Spinal cord (tissue), 10 donors: ENCODE measurements at places on chromosomes 1 and 21. TPM values are rescaled to one million over a fixed set of nuclear protein-coding genes. Genes with fewer than 3 reads are reported as not detected.
A peak's percentile ranks its signal among the peaks of the same experiment; 100 is the strongest.

Gene PCAT6
- total RNA-seq, result not detected

- H3K36me3 ChIP-seq, result no peaks in the 10 kb centered on the region
- no peaks in the 10 kb centered on the region for H3K4me1 ChIP-seq
- H3K27me3 ChIP-seq, result no peaks in the 10 kb centered on the region
- DNase-seq, result no peak
- no peak overlapping the region for H3K4me3 ChIP-seq
Measured at GRCh38 chr1:225695578-225696337, 42.8 kb upstream of the ENAH start.

GRCh38 chr1:165383067-165383466 lies 26.6 kb upstream of the LMX1A start:
- H3K36me3 ChIP-seq, result no peaks in the 10 kb centered on the region
- peaks cover 10% of the 10 kb centered on the region for H3K4me1 ChIP-seq
- peak; percentile 72 for DNase-seq
- H3K27me3 ChIP-seq, result no peaks in the 10 kb centered on the region

- no peaks in the 10 kb centered on the region for H3K36me3 ChIP-seq
- no peak overlapping the region for H3K27ac ChIP-seq
- no peak overlapping the region for H3K4me3 ChIP-seq
- H3K27me3 ChIP-seq, result no peaks in the 10 kb centered on the region
- H3K4me1 ChIP-seq, result no peaks in the 10 kb centered on the region
Measured at GRCh38 chr1:183164340-183164739, 21.7 kb upstream of the LAMC2 start.

DNA sequence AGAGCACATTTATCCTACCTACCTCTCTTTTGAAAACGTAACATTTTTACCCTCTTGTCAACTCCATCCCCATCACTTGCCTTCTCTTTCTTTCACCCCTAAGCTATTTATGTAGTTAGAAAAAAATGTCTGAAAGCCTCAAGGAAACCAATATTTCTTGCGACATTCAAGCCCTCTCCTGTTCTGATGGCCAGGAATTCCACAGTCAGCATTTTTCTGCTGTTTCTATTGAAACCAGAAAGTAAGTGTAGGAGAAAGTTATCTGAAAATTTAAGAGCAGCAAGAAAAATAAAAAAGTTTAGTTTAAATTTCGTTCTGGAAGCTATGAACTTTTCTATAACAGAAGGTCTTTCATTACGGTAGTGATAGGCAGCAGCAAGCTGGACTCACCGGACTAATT lies 247.6 kb upstream of the PBX1 start:
- no peaks in the 10 kb centered on the region for H3K36me3 ChIP-seq
- no peaks in the 10 kb centered on the region for H3K27me3 ChIP-seq
- no peak for DNase-seq
- no peaks in the 10 kb centered on the region for H3K4me1 ChIP-seq
